ENCODE measurements at places on chromosomes 2 and 18.

DNA sequence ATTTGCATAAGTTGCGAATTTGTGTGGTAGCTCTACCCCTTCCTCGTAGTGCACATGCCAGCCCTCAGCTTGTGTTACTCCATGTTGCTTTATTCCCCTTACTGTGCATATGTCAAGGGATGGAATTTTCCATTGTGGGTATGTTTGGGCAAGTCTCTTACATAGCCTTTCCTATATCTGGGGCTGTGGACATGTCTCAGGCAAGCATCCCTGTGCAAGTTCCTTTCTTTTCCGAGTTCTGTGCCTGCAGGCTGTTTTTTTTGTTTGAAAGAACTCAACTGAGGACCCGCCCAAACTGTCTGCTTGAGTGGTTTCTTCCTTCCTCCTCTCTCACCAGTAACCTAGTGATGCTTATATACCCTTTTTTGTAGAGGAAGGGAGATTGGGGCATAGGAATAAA, 1739.1 kb upstream of the PIK3C3 start:
- DNase-seq, result no peak

GRCh38 chr18:12032786-12033642, 51.7 kb downstream of the IMPA2 start:
- no peak for DNase-seq

DNA sequence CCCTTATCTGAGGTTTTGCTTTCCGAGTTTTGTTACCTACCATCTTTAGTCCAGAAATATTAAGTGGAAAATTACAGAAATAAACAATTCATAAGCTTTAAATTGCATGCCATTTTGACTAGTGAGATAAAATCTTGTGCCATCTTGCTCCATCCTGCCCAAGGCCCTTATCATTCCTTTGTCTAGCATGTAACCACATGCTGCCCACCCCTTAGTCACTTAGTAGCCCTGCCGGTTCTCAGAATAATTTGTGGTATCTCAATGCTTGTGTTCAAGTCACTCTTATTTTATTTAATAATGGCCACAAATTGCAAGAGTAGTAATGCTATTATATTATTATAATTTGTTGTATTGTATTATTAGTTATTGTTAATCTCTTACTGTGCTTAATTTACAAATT, 36.8 kb upstream of the VPS54 start:
- no peak for DNase-seq

DNA sequence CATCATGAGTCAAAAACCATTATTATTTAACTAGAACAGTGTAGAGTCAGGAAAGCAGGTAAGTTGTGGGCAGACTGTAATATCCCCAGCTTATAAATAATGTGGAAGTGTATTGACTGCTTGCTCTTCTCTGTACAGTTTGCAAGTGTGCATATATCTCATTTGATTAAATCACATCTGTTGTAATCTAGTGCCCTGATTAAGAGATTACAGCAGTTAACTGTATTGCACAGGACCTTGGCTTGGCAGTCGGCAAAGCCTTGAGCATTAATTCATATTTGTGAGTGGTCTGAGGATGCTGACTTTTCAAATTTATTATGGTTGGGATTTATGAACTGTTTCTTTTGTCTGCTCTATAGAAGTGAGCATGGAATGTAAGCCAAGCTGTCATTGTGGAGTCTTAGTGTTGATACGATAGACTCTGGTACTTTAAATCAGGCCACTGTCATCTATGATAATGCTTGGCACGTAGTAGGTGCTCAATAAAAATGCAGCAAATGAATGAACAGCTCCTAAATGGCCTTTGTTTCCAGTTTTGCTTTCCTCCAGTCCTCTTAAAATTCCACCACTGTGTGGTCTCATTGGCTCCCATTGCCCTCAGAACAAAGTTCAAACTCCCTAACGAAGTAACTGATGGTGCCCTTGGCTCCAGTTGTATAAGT, 48.3 kb downstream of the RAB31 start:
- DNase-seq, result no peak

DNA sequence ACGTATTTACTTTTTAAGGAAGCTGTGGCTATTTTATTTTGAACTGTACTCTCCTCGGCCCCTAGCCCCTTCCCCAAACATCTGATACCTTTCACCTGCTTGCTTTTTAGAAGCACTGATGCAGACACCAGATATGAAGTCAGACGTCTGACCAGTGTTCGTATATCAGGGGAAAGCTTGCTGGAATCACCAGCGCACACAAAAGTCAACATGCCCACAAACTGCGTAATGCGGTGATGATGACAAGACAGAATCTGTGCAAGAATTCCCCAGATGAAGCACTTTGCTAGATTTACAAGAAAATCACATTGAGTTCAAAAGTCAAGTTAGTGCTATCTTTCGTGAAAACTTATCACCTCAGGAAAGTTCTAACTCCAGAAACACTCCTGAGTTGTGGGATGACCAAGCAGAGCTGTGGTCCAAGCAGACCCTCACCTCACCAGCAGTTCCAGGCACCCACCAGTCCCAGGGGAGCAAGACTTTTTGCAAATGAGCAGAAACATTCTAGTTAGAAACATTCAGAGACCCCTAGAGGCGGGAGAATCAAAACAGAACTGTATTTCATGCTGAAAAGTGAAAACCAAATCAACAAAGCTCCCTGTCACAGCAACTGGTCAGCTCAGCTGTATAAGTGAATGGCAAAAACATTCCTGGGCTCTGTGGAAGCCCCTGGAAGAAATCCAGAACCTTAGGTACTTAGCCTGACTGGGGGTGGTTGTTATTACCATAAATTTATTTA, 55.7 kb downstream of the INO80C start:
- no peak for DNase-seq

DNA sequence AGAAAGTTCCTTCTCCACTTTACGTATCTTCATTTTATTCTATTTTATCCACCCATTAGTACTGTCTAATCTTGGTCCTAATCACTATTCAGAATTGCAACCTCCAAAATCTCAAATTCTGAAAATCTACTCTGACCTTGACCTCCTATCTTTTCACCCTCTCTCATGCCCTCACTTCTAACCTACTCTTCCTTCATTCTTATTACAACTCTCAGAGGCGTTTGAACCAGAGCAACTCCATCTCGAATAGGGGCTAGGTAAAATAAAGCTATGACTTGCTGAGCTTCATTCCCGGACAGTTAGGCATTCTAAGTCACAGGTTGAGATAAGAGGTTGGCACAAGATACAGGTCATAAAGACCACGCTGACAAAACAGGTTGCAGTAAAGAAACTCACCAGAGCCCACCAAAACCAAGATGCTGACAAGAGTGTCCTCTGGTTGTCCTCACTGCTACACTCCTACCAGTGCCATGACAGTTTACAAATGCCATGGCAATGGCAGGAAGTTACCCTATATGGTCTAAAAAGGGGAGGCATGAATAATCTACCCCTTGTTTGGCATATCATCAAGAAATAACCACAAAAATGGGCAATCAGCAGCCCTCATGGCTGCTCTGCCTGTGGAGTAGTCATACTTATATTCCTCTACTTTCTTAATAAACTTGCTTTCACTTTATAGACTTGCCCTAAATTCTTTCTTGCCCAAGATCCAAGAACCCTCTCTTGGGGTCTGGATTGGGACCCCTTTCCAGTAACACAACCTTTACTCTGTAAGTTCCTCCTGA, 11.4 kb downstream of the CCDC88A start:
- DNase-seq, result no peak

DNA sequence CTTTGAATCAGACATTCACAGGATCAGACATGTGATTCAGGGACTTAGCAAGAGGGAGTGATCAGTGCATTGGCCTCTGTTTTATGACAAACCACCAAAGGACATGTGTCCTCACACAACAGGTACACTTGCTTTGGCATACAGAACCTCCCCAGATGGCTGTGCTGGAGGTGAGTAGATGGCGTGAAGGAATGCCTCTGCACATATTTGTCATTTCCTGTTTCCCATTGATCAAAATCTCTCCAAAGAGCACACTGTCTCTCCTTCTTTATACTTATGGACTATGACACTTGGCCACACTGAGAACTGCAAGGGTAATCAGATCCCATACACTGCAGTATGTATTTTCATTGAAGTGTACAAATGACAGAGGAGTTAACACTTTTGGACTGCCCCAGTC, 927.6 kb downstream of the TSN start:
- no peak for DNase-seq

DNA sequence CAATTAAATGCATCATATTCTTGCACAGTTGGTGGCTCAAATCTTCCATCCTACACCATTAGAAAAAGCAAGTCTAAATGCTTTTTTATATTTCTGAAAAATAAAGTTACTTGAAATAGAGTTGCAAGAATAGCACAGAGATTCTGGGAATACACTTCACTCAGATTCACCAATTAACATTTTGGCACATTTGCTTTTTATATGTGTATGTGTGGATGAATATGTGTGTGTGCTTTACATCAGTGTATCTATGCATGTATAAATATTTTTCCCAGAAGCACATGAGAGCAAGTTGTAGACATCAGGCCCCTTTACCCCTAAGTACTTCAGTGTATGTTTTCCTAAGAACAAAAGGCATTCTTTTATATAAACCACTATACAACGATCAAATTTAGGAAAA, 27.6 kb upstream of the MSH2 start:
- DNase-seq, result no peak

DNA sequence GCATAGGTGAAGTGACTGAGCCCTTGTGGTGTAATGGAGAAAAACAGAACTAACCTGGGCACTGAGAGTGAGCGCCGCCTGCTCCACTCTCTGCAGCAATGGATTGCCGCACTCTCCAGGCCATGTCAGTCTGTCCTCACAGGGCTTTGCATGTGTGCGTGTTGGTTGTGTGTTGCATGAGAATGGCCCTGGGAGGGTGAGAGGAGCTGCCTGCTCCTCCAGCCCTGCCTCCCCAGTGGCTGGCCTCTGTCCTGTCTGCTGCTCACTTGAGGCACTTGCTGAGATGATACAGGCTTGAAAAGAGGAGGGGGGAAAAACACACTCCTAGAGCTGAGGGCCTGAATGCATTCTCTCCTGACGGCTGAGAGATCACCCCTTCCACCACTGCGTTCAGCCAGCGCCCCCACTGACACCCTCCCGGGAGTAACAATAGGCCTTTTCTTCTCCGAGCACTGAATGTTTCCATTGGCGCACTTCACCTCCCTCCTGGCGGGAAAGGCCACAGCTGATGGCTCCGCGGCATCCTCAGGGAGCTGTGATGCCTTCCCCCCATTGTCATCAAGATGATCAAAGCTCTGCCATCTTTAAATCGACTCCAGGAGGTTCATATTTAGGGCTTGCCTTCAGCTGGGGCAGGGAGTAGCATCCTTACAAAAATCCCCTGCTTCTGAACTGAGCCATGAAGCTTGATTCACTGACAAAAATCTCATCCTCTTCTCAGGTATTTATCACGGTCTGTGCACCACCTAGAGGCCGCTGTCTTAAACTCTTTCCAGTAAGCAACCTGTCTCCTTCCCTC, 49.9 kb upstream of the DAPL1 start:
- no peak for DNase-seq

GRCh38 chr2:220269367-220269766, 641.9 kb downstream of the SLC4A3 start:
- DNase-seq, result no peak

- no peak for DNase-seq
These were observed 33.5 kb upstream of the METAP1D start for GRCh38 chr2:171966235-171966634.

DNA sequence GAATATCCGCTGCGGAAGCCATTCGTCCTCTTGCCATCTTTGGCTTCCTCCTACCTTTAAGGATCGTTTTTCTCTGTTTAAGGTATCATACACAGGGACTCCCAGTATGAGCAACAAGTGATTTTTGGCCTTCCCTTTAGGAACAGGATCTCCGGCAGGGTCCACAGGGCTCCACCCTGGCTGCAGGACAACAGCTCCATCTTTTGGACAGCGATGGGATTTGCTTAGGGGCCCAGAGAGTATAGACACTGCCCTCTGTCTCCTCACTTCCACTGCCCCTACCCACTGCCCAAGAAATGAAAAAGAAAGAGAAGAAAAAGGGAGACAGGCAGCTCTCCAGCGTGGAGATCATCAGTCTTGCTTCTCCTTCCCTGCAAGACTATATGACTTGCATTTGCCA, 224.5 kb downstream of the UXS1 start:
- no peak for DNase-seq

DNA sequence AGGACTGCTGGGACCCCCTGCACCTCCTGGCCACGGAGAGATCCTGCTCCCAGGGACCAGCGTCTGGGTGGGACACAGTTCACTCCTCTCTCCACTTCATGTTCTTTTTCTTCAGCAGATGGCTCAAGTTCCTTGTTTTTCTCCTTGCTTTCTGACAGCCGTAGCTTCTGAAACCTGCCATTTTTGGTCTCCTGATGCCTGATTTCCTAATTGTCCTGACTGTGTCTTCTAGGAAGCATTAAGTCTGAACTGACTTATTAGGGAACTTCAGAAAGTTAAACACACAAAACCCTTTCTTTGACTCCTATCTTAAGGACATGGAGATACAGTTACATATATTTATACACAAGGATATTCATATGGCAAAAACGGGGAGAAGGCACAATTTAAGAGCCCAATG, 22.7 kb downstream of the CNNM4 start:
- DNase-seq, result no peak

DNA sequence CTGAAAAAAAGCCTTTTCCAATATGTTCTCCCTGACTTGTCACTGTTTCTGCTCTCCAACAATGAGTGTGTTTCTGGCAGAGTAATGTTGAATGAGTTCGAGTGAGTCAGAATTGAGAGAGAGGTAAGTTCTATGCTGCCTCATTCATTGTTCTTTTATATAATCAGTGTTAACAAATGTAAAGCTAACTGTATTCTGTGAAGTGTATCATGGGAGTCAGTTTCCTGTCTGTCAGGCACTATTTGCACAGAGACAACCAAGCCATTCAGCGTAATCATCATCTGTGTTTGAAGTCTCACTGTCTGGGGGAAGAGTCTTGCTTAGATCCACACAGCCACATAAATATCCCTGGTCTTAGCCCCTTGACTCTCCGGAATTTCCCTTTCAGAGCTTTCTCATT, 22.0 kb upstream of the UPP2 start:
- DNase-seq, result no peak

DNA sequence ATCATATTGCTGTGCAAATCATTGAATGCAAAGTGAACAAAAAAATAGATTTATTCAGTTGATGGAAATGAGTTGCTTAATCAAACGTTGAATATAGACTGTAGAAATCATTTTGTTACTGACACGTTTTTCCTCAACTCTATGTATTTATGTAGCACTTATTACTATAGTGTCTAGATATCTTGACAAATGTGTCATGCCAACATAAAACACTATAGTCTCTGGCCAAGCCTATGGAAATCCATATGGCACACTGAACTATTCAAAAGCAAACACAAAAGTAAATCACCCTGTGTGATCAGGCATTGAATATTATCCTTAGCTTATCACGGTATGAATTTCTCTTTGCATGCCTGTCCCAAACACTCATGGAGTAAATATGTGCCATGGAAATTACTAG, 131.3 kb downstream of the ZNF804A start:
- DNase-seq, result no peak
